ENCODE measurements at places on chromosomes 3 and 15.

GRCh38 chr3:127165694-127166485 lies 27.0 kb upstream of the PRR23E start:
- no peak for DNase-seq

GRCh38 chr3:9224490-9224889 lies 25.0 kb downstream of the SRGAP3 start:
- no peak for DNase-seq

DNA sequence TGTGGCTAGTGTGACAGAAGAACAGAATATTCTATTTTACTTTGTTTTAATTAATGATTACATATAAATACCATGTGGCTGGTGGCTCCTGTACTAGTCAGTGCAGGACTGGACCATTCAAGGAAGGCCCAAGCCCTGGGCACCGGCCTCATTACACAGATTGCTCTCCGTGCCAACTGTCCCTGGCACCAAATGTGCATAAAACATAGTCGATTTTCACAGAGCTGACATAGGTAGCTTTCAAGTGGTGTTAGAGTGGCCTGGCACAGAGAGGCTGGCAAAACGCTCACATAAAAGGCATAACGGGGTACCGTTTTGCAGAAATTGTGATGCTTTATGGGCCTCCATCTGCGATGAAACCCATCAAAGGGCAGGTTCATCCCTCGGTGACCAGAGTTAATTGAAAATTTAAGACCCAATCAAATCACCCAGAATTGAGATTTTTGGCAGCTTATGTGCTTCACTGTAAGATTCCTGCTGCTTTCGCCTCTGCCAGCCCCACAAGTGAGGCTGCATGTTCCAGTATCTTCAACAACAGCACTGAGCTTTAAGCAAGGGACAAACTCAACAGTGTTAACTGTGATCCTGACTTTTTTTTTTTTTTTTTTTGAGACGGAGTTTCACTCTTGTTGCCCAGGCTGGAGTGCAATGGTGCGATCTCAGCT lies 25.9 kb downstream of the RFTN1 start:
- no peak for DNase-seq

GRCh38 chr3:155370764-155371503 lies 77.5 kb upstream of the STRIT1 start:
- no peak for DNase-seq

GRCh38 chr3:184556582-184557347 lies 4.8 kb upstream of the EPHB3 start:
- DNase-seq = no peak

GRCh38 chr15:77486542-77487468 lies 66.1 kb downstream of the HMG20A start:
- DNase-seq = no peak

GRCh38 chr3:39261726-39262125 lies 18.1 kb downstream of the CX3CR1 start:
- DNase-seq = no peak

- peak; percentile 2 for DNase-seq
These were observed 17.1 kb downstream of the LIMD1 start for GRCh38 chr3:45611628-45612081.

DNA sequence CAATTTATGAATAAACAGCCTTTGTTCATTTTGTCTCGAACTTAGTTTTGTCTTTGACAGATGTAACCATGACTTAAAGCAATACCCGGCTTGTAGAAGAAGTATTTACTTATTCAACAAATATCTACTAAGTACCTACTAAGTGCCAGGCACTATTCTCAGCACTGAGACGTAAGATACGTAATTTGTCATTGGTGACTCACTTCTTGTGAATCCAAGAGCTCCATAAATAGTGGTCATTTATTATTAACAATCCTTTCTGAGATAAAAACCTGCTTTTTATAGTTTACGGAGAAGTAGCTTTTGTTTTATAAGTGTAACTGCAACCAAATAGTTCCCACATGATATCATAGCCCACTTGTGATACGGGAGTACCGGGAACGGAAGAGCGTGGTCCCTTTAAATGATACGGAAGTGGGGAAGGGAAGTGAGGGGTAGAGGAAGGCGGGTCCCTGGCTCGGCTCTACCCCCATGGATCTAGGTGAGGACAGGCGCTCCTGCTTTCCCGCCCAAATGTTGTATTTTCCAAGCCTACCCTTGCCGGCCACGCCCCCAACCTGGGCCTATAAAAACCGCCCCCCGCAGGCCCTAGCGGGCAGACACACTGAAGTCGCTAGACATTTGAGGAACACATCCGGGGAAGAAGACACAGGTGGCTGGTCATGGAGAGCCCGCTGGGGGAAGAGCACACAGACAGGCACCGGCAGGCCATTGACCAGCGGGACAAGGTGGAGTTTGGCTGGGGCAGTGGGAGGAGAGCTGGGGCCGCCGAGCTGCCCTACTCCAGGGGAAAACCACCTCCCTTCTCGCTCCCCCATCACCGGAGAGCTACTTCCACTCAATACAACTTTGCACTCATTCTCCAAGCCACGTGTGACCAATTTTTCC lies at the start of gene SAMMSON:
TSS of gene SAMMSON (plus strand) at position 594 of the 888 bp plus-strand sequence.
- DNase-seq = no peak

GRCh38 chr3:30632065-30632464 lies 25.7 kb downstream of the TGFBR2 start:
- DNase-seq = no peak

- DNase-seq = peak; percentile 67
These were observed 40.5 kb upstream of the SEC13 start for GRCh38 chr3:10361375-10361774.

DNA sequence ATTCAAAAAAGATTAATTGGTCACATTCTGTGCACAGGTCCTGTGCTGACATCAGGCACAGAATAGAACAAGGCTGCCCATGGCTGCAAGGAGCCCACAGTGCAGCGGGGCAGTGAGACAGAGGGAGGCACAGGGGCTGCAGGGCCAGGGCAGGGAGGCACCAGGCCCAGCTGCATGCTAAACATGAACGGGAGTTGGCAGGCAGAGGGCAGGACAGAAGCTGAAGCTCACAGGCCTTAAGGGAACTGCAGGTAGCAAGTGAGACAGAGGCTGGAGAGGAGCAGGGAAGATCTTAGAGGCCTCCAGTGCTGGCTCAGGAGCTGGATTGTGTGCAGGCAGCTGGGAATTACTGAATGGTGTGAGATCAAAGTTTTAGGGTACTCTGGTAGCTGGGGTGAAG lies 26.2 kb downstream of the IDH3A start:
- no peak for DNase-seq

- peak; percentile 34 for DNase-seq
These were observed 62.1 kb downstream of the RASGRF1 start for GRCh38 chr15:79028411-79028964.

GRCh38 chr15:67834581-67835296 lies 5.1 kb downstream of the RNU6-1 start:
- DNase-seq = no peak

DNA sequence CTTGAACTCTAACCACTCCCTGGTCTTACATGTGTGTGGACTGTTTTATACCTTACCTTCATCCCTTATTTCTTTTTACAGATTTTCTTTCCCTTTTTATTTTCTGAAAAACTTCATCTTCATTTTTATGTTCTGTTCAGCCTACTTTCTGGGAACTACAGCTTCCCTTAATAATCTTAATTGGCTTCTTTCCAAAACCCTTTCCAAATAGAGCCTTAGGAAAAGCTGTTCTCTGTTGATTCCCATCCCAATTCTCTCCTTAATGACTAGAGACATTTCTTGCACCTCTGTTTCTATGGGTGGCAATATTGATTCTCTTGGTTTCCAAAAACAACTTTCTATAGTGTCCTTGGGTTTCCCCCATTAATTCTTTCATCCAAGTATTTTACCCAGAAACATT lies 134.8 kb downstream of the DUT start:
- DNase-seq = no peak

- no peak for DNase-seq
These were observed 27.8 kb upstream of the AZI2 start for GRCh38 chr3:28376424-28376823.

- DNase-seq = no peak
These were observed 5.3 kb downstream of the LRRK1 start for GRCh38 chr15:100924436-100924835.

DNA sequence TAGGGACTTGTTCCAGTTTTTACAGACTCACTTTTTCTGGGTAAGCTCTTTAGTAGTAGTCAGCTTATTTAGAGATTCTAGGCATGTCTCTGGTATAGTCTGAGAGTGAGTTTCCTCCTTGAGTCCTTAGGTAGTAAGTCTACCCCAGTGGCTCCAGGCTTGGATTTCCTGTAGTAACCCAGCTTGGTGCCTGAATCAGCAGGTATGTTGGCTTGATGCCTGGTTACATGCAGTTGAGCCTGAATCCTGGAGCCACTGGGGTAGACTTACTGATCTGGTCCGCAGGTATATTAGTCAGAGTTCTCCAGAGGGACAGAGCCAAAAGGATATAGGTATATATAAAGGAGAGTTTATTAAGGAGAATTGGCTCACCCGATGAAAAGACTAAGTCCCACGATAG lies 85.8 kb upstream of the RBMS3 start:
- no peak for DNase-seq

GRCh38 chr15:25717127-25717456 lies 146.0 kb downstream of the ATP10A start:
- DNase-seq = no peak

GRCh38 chr3:195550723-195551122 lies 7.6 kb upstream of the PPP1R2 start:
- DNase-seq = no peak

GRCh38 chr15:88250826-88251225 lies 5.7 kb downstream of the NTRK3 start:
- DNase-seq = no peak

DNA sequence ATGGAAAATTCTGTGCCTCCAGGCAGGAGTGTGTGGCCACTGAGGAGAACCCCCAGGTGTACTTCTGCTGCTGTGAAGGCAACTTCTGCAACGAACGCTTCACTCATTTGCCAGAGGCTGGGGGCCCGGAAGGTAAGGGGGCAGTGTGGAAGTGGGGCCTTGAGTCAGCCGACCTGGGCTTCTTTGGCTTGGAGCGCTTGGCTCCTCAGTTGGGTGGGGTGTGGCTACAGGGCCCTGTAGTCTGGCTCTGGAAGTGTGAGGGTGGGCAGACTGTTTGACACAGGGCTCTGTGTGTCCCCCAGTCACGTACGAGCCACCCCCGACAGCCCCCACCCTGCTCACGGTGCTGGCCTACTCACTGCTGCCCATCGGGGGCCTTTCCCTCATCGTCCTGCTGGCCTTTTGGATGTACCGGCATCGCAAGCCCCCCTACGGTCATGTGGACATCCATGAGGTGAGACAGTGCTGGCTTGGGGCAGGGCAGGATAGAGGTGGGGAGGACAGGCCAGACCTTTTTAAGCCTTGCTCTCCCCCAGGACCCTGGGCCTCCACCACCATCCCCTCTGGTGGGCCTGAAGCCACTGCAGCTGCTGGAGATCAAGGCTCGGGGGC lies 18.2 kb upstream of the EXOG start:
- DNase-seq = no peak

GRCh38 chr3:137332297-137332696 lies 374.5 kb downstream of the IL20RB start:
- DNase-seq = no peak

DNA sequence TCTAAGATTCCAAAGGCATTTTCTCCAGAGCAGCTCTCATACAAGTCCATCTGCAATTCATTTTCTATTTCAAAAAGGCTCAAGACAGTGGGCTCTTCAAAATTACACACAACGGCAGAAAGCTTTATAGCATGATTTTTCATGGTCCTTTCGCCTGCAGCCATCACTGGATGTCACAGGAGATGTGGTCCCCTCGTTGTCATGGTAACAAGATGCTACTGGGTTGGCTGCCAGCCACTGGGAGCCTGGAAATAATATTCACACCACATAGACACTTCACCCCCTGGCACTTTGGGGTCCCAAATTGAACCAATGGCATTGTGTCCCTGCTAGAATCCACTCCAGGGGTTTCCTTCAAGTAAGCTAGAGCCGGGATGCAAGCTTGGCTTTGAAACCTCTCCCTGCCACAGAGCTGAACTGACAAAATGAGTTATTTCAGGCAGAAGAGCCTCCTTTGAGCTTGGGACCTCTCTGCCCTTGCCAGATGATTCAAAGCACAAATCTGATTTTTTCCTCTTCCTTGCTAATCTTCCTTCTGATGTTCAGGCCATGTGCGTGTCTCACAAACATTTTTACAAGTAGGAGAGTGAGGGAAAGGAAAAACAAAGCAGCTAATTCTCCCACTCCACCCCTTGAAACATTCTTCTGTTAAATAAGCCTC lies 512.6 kb upstream of the ADAMTS9 start:
- no peak for DNase-seq

GRCh38 chr3:173702561-173702960 lies 305.0 kb downstream of the NLGN1 start:
- peak; percentile 21 for DNase-seq

GRCh38 chr3:138547342-138547975 lies 46.6 kb downstream of the CEP70 start:
- DNase-seq = no peak

GRCh38 chr3:68228856-68229255 lies 574.4 kb upstream of the SUCLG2 start:
- DNase-seq = no peak

DNA sequence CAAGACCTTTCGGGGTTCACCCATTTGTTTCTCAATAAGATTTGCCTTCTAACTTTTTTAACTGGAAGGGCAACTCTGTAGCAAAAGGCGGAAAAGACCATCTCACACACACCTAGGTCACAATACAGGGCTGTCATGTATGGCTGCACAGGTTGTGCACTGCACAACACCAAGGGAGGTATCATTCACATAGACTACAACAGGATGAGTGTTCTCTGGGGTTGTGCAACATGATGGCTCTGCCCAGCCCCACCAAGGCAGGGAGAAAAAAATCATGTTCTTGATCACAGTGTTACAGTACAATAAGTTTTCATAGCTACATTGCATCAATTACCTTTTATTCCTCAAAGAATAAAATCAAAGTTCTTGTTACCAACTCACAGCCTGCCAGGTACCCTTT lies 52.8 kb downstream of the ANXA2 start:
- no peak for DNase-seq

- DNase-seq = no peak
These were observed 12.6 kb upstream of the VIPR1 start for GRCh38 chr3:42489937-42490227.

DNA sequence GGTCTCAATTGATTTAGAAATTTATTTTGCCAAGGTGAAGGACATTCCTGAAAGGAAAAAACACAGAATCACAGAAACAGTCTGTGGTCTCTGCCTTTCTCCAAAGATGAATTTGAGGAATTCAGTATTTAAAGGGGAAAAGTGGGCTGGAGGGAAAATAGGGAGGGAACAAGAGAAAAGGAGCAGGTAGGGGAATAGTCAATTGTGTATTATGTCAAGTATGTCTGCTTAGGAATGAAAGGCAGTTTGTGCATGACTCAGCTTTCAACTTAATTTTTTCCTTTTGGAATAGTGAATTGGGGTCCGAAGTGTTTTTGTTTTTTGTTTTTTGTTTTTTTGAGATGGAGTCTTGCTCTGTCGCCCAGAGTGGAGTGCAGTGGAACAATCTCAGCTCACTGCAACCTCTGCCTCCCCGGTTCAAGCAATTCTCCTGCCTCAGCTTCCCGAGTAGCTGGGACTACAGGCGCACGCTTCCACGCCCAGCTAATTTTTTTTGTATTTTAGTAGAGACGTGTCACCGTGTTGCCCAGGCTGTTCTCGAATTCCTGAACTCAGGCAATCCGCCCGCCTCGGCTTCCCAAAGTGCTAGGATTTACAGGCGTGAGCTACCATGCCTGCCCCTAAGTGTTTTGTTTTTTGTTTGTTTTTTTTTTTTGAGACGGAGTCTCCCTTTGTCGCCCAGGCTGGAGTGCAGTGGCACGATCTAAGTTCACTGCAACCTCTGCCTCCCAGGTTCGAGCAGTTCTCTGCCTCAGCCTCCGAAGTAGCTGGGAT lies 74.1 kb upstream of the MAP4 start:
- DNase-seq = no peak

Measured in NCI-H146 (cell line).